ENCODE measurements at places on chromosomes 6 and 20. TPM values are rescaled to one million over a fixed set of nuclear protein-coding genes. Genes with fewer than 3 reads are reported as not detected.

DNA sequence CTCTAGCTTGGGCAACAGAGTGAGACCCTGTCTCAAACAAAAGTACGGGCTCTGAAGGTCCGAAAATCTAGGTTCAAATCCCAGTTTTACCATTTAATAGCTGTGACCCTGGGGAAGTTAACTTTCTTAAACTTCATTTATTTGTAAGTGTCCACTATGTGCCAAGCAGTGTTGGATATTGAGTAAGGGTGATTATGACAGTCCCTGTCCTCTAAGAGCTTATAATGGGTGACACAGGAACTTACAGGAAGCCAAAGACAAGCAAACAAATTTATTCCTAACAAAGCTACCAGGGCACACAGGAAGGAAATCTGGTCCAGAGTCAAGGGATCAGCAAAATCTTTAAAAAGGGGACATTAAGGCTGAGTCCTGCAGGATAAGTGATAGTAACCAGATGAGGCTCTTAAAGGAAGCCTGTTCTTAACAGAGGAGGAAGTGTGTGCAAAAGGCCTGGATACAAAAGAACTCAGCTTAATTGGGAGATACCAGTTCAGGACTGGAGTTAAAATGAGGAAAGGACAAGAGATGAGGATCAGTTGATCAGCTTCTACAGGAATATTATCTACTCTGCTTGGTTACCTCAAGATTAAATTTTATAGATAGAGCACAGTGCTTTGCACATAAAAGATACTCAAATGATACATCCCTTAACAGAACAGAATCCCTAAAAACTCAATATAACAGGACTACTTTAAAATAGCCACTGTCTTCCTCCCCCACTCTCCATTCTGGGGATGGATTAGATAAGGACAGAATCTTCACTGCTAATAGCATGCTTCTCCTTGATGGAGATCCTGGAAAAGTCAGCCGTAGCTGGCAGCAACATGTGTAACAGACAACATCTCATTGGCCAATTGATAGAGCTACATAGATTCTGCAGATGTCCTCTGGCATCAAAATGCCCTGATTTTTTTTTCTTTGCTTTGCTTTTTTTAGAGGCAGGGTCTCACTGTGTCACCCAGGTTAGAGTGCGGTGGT is 6.1 kb downstream of the SNX3 start:
- no peaks in the 10 kb centered on the region for H3K27me3 ChIP-seq
- peaks cover 22% of the 10 kb centered on the region for H3K4me1 ChIP-seq
- no peak overlapping the region for H3K4me3 ChIP-seq
- DNase-seq, result no peak
- peaks cover 26% of the 10 kb centered on the region for H3K36me3 ChIP-seq
- H3K27ac ChIP-seq, result no peak overlapping the region

GRCh38 chr20:24738981-24739633 is 210.0 kb upstream of the CST7 start:
- H3K27me3 ChIP-seq, result no peaks in the 10 kb centered on the region
- H3K36me3 ChIP-seq, result no peaks in the 10 kb centered on the region
- H3K4me3 ChIP-seq, result peak overlapping the region; percentile 68
- DNase-seq, result no peak

- peaks cover 31% of the 10 kb centered on the region for H3K4me1 ChIP-seq
- DNase-seq, result no peak
- H3K4me3 ChIP-seq, result peak overlapping the region; percentile 11
Observed at GRCh38 chr6:683742-684440, 9.0 kb downstream of the EXOC2 start.

GRCh38 chr6:31363811-31364210 is 6.8 kb upstream of the HLA-B start:
- peaks cover 19% of the 10 kb centered on the region for H3K4me1 ChIP-seq
- no peak for DNase-seq
- peaks cover 66% of the 10 kb centered on the region for H3K27me3 ChIP-seq
- H3K4me3 ChIP-seq, result no peak overlapping the region
- peaks cover 11% of the 10 kb centered on the region for H3K36me3 ChIP-seq
- H3K27ac ChIP-seq, result no peak overlapping the region

DNA sequence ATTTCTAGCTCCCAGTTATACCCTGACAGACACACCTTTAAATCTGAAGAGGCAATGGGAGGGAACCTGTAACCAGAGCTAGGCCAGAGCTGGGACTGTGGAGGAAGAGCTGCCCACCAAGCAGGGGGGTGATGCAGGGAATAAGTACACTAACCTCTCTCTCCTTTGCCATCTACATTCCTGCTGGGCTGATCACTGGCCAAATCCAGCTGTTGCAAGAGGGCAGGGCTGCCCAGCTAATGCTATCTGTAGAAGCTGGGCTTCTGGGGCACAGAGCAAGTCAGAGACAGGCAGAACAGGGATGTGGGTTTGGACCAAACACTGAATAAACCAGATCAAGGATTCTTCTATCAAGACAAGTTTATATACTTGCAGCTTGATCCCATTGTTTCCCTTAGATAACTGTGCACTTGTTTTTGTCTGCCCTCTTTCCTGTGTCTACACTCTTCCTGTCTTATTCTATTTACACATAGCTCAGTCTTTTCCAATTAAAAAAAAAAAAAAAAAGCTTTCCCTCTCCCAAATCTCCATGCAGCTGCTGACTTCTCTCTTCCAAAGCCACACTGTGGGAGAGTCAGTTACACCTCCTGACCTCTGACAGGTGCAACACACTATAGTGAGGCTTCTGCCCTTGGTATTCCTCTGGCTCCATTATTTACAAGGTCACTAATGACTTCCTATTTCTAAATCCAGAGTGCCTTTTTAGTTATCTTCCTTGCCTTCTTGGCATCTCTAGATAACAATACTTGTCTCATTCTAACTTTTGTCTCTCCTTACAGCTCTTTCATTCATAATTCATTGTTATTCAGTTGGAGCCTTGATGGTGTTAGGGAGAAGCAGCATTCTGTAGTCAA is 43.7 kb downstream of the TRIM38 start:
- DNase-seq, result no peak
- H3K27me3 ChIP-seq, result no peaks in the 10 kb centered on the region
- H3K27ac ChIP-seq, result no peak overlapping the region
- H3K36me3 ChIP-seq, result peaks cover 6% of the 10 kb centered on the region

DNA sequence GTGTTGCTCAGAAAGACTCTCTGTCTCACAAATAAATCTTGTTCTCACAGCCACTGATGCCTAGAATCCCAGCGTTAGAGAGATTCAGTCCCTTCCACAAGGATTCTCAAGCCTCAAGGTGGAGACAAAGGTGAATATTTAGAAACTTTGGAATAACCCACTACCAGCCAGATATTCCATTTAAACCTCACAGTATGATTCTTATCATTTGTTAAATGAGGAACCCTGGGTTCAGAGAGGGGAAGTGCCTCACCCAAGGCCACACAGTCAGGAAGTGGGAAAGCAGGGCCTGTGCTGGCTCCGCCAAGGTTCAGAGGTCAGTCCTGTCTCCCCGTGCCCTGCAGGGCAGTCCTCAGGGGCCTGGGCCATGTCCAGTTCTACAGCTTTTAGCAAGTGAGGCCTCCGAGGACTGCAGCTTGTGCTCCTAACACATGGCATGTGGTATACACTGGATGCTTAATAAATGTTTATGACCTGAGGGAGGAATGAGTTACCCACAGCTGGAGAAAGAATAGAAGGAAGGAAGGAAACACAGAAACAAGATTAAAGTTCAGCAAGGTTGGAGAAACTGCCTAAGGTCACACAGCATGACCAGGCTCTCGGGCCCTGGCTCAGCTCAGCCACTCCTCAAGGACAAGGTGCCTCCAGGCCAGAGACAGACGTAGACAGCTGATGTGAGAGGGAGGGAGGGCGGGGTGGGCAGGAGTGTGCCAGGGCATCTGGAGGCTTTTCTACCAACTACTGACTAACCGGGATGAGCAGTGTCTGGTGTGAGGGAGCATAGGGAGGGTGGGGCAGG is 3.9 kb upstream of the TGM2 start:
- no peak overlapping the region for H3K4me3 ChIP-seq
- H3K27ac ChIP-seq, result no peak overlapping the region
- no peak for DNase-seq
- H3K4me1 ChIP-seq, result peaks cover 11% of the 10 kb centered on the region
- peaks cover 17% of the 10 kb centered on the region for H3K27me3 ChIP-seq

DNA sequence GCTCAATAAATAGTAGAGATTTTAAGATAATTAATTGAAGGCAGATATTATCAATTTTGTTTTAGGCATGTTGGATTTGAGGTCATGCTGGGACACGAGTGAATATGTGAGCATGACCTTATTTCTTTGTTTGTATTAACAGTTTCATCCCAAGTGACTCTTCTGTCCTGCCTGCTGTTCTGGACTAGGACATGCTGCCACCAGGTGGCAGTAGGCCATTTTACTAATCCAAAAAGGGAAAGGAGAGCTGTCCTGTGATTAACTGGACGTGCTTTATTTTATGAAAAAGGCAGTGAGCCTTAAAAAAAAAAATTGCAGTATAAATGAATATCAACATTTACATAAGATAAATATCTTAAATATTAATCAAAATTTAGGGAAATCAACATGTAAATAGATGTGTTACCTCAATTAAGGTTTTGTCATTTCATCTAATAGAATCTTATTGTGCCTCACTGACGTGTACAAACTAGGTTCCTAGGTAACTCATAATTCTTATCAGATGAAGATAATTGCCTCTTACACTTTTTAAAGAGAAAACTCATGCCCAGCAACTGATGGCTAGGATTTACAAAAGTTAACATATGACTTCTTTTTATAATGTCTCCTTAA is 49.8 kb downstream of the FRK start:
- no peaks in the 10 kb centered on the region for H3K36me3 ChIP-seq
- H3K4me3 ChIP-seq, result no peak overlapping the region
- H3K27me3 ChIP-seq, result peaks cover 36% of the 10 kb centered on the region

DNA sequence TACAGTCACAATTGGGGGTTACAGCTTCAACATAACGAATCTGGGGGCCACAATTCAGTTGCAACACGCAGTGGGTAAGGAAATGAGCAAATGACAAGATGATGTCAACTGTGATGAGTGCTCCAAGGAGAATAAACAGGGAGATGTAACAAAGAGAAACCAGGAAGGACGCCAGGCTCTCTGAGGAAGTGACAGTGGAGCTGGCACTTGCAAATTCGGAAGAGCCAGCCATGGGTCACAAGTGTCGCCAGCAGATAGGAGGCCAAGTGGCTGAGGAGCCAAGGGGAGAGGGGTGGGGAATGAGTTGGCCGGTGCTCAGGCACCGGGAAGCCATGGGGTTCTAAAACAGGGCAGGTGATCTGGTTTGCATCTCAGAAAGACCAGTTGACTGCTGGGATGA is 136.4 kb downstream of the EYA2 start:
- H3K4me1 ChIP-seq, result no peaks in the 10 kb centered on the region
- no peak for DNase-seq
- no peaks in the 10 kb centered on the region for H3K27me3 ChIP-seq
- no peak overlapping the region for H3K4me3 ChIP-seq

GRCh38 chr6:2133716-2134310 is 111.6 kb downstream of the GMDS start:
- no peak for DNase-seq
- H3K36me3 ChIP-seq, result no peaks in the 10 kb centered on the region
- peaks cover 13% of the 10 kb centered on the region for H3K27me3 ChIP-seq
- H3K4me1 ChIP-seq, result peaks cover 12% of the 10 kb centered on the region
- H3K4me3 ChIP-seq, result no peak overlapping the region

- peaks cover 17% of the 10 kb centered on the region for H3K36me3 ChIP-seq
- no peaks in the 10 kb centered on the region for H3K27me3 ChIP-seq
- H3K4me1 ChIP-seq, result peaks cover 42% of the 10 kb centered on the region
- no peak for DNase-seq
- H3K4me3 ChIP-seq, result no peak overlapping the region
Observed at GRCh38 chr6:157059781-157060180, 263.5 kb downstream of the TMEM242 start.

Gene PRICKLE4
- total RNA-seq, result not detected

Gene TASP1
- total RNA-seq, result 9.6 TPM
